ENCODE measurements at places on chromosomes 4 and X.

GRCh38 chr4:22597471-22597870, 81.6 kb upstream of the ADGRA3 start:
- no peak for DNase-seq

DNA sequence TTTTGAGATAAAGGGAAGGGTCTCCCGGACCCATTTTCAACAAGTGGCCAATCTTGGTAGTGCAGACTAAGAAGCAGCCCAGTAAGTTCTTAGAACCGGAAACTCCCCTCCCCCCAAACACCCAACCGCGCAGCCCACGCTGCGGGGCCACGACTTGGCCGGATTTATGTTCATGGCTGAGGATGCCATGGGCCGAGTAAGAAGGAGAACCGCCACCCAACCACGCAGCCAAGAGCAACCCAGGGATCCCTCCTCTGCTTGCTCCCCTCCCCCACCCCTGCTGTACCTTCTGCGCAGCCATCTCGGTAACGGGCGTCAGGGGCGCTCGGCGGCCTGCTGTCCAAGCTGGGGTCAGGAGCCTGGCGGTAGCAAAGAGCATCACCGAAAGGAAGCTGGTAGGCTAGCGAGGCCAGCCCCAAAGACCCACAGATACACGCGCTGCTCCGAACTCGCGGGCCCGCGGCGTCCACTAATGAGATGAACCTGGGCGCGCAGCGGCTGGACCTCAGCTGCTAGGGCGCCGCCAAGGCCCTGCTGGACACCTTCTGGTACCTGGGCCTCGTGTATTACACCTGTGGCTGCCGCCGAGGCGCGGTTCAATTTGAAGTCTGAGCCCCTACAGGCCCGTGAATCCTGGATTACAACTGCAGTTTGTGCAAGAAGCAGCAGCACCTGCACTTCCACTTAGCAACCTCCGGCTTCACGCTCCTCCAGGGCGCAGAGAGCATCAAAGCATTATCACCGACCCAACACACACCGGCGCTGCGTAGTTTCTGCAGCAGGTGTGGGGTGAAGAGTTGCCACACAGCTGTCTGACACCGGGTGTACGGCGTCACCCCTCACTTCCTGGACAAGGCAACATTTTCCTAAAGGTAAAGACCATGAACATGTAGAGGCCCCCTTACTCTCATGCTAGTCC, 63.4 kb downstream of the NUDT10 start:
- DNase-seq, result no peak

- no peak for DNase-seq
These were observed 96.6 kb downstream of the KIT start for GRCh38 chr4:54754394-54754793.

- DNase-seq, result no peak
These were observed 51.9 kb downstream of the ZFYVE28 start for GRCh38 chr4:2366252-2367192.

GRCh38 chr4:183284965-183285364, 35.1 kb downstream of the CLDN22 start:
- no peak for DNase-seq

- no peak for DNase-seq
These were observed 22.0 kb upstream of the FAM9C start for GRCh38 chrX:13066391-13066790.

- DNase-seq, result peak; percentile 67
These were observed at the start of gene UGT2A3 for GRCh38 chr4:68951078-68951805. Gene UGT2A3 (minus strand): TSS chr4:68951804. CDS start chr4:68951760, 44 bp downstream.

- DNase-seq, result no peak
These were observed 14.1 kb upstream of the SH3D19 start for GRCh38 chr4:151339467-151339866.
